Daoy (cell line): ENCODE measurements at places on chromosomes 13 and 19. TPM values are rescaled to one million over a fixed set of nuclear protein-coding genes. Genes with fewer than 3 reads are reported as not detected.

The OR7C1 gene
- not detected in 2 replicates for total RNA-seq

The GPC6 gene
- 1.1 and 1.7 TPM in 2 replicates for total RNA-seq

The ZNF578 gene
- total RNA-seq = 1.4 and 1.6 TPM in 2 replicates

The TINCR gene
- 0.12 and 0.40 TPM in 2 replicates for total RNA-seq

The KATNAL1 gene
- 14.3 and 21.8 TPM in 2 replicates for total RNA-seq

The ZNF540 gene
- not detected in 2 replicates for total RNA-seq

The POGLUT2 gene
- 5.8 and 6.6 TPM in 2 replicates for total RNA-seq

The ZNF460 gene
- total RNA-seq = 19.8 and 23.3 TPM in 2 replicates

The CC2D1A gene
- total RNA-seq = 17.8 and 22.7 TPM in 2 replicates

The APOC1 gene
- total RNA-seq = 4.4 and 24.5 TPM in 2 replicates

The FSD1 gene
- 28.3 and 47.4 TPM in 2 replicates for total RNA-seq

The OR1M1 gene
- not detected in 2 replicates for total RNA-seq

The CEACAM16 gene
- total RNA-seq = not detected in 2 replicates

The TTYH1 gene
- 1.3 TPM in 1 of 2 replicates, not detected in the other for total RNA-seq

The LGI4 gene
- not detected in 2 replicates for total RNA-seq

The FLT1 gene
- 4.2 and 5.4 TPM in 2 replicates for total RNA-seq

The PNMA8A gene
- total RNA-seq = 4.4 and 4.6 TPM in 2 replicates

The ELSPBP1 gene
- total RNA-seq = not detected in 2 replicates

The CRLF1 gene
- 0.40 TPM in 1 of 2 replicates, not detected in the other for total RNA-seq

The OR4F17 gene
- not detected in 2 replicates for total RNA-seq

The ZNF98 gene
- total RNA-seq = 3.7 and 7.2 TPM in 2 replicates

The ZNF154 gene
- not detected in 2 replicates for total RNA-seq

The NRTN gene
- total RNA-seq = 0.11 and 0.24 TPM in 2 replicates

The CYP2B6 gene
- not detected in 2 replicates for total RNA-seq

The TEX101 gene
- not detected in 2 replicates for total RNA-seq

The CD209 gene
- total RNA-seq = not detected in 2 replicates

The KIR2DL1 gene
- total RNA-seq = not detected in 2 replicates

The TMEM38A gene
- total RNA-seq = 1.0 and 1.1 TPM in 2 replicates

The ZNF324B gene
- total RNA-seq = 9.0 and 13.5 TPM in 2 replicates

The PRR22 gene
- 2.7 and 3.7 TPM in 2 replicates for total RNA-seq

The RGS9BP gene
- total RNA-seq = 0.51 and 0.54 TPM in 2 replicates

The POLR1G gene
- total RNA-seq = 24.7 and 32.1 TPM in 2 replicates

The USHBP1 gene
- total RNA-seq = not detected in 2 replicates

The PSG7 gene
- total RNA-seq = not detected in 2 replicates

The ZNF121 gene
- total RNA-seq = 33.5 and 35.8 TPM in 2 replicates

The ZNF112 gene
- total RNA-seq = 4.1 and 5.5 TPM in 2 replicates

The MPND gene
- total RNA-seq = 0.95 and 2.5 TPM in 2 replicates

The PINLYP gene
- total RNA-seq = 0.11 and 0.12 TPM in 2 replicates

The PEAK3 gene
- not detected in 2 replicates for total RNA-seq

The KLK11 gene
- not detected in 2 replicates for total RNA-seq

The KLK7 gene
- not detected in 2 replicates for total RNA-seq

The ACER1 gene
- total RNA-seq = not detected in 2 replicates

The LPAR2 gene
- 1.2 and 3.0 TPM in 2 replicates for total RNA-seq

The MCOLN1 gene
- total RNA-seq = 1.6 and 3.6 TPM in 2 replicates

The RFPL4AL1 gene
- total RNA-seq = 46.6 and 54.4 TPM in 2 replicates

The CYP2F1 gene
- total RNA-seq = not detected in 2 replicates

The LSR gene
- total RNA-seq = 21.1 and 32.9 TPM in 2 replicates

The SMIM44 gene
- not detected in 2 replicates for total RNA-seq

The CPB2 gene
- total RNA-seq = not detected in 2 replicates

The NLRP11 gene
- total RNA-seq = 4.1 and 5.1 TPM in 2 replicates

The SLC15A1 gene
- total RNA-seq = not detected in 2 replicates

The RASGRP4 gene
- total RNA-seq = not detected in 2 replicates

The KLK2 gene
- 0.06 and 0.48 TPM in 2 replicates for total RNA-seq

The GJB2 gene
- 0.77 and 5.3 TPM in 2 replicates for total RNA-seq

The CLEC11A gene
- total RNA-seq = 47.6 and 56.9 TPM in 2 replicates

The LRRC63 gene
- 0.11 TPM in 1 of 2 replicates, not detected in the other for total RNA-seq

The PRR19 gene
- total RNA-seq = 0.51 and 2.2 TPM in 2 replicates

The NXNL1 gene
- not detected in 2 replicates for total RNA-seq

The AP1M2 gene
- total RNA-seq = 2.7 and 12.2 TPM in 2 replicates
